ENCODE measurements at places on chromosomes 11 and 22.

GRCh38 chr11:17498475-17498874 lies 21.8 kb upstream of the ABCC8 start:
- peak; percentile 35 for DNase-seq

GRCh38 chr11:14583252-14584034 lies 60.2 kb upstream of the PDE3B start:
- no peak for DNase-seq

- DNase-seq: no peak
Measured at GRCh38 chr11:71349627-71350026, 97.2 kb upstream of the SHANK2 start.

- DNase-seq: no peak
Measured at GRCh38 chr11:47867823-47868222, 19.7 kb upstream of the NUP160 start.

DNA sequence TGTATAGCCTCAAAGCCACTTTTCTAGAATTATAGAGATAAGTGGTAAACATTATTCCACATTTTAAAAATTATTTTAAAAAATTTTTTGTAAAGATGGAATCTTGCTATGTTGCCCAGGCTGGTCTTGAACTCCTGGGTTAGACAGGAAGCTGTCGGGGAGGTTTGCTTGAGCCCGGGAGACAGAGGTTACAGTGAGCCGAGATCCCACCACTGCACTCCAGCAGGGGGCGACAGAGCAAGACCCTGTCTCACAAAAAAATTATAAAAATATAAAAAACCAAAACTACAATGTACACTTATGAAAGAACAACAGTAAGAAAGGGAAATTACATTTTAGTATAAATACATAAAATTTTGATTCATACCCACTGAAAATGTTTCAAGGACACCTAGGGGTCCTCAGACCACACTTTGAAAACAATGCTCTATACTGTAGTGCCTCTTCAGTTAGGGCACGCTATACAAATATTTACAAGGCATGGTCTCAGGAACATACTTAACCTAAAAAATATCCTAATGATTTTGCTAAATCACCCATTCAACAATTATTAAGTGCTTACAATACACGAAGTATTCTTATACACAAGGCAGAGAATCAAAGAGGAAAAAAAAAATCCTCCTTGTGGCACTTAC lies 111.2 kb downstream of the MRTFA start:
- peak; percentile 70 for DNase-seq

- no peak for DNase-seq
Measured at GRCh38 chr22:42996646-42997365, 18.1 kb downstream of the PACSIN2 start.

DNA sequence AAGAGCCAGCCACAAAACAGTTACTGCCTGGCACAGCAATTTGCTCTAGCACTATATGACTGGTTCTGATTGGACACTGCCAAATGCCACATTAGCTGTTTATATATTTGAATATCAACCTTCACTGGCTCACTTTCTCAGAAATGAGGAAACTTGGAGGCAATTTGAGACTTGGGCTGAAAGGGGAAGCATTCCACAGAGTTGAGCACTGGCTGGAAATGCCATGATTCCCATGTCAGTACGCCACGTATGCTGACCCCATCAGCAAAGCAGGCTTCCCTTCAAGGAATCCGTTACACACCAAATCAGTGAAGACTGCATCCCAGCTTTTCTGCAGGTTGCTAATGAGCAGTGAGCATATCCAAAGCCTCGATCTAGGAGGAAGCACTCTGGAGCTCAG lies 34.7 kb downstream of the GALNT18 start:
- no peak for DNase-seq

- no peak for DNase-seq
Measured at GRCh38 chr11:35178873-35179272, 39.9 kb downstream of the CD44 start.

- DNase-seq: no peak
Measured at GRCh38 chr22:40056154-40056553, 61.4 kb downstream of the FAM83F start.

- DNase-seq: no peak
Measured at GRCh38 chr11:119362741-119363080, 16.2 kb upstream of the MFRP start.

DNA sequence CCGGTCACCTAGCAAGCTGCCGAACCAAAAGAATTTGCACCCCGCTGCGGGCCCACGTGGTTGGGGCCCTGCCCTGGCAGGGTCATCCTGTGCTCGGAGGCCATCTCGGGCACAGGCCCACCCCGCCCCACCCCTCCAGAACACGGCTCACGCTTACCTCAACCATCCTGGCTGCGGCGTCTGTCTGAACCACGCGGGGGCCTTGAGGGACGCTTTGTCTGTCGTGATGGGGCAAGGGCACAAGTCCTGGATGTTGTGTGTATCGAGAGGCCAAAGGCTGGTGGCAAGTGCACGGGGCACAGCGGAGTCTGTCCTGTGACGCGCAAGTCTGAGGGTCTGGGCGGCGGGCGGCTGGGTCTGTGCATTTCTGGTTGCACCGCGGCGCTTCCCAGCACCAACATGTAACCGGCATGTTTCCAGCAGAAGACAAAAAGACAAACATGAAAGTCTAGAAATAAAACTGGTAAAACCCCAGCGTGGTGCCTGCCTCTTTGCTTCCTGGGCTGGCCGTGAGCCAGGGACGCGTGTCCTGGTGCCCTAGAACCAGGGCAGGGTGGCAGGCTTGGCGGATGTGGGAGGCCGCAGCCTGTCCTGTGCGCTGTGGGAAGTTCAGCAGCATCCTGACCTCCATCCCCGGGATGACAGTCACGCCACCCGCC lies 13.2 kb downstream of the CCND1 start:
- DNase-seq: no peak

DNA sequence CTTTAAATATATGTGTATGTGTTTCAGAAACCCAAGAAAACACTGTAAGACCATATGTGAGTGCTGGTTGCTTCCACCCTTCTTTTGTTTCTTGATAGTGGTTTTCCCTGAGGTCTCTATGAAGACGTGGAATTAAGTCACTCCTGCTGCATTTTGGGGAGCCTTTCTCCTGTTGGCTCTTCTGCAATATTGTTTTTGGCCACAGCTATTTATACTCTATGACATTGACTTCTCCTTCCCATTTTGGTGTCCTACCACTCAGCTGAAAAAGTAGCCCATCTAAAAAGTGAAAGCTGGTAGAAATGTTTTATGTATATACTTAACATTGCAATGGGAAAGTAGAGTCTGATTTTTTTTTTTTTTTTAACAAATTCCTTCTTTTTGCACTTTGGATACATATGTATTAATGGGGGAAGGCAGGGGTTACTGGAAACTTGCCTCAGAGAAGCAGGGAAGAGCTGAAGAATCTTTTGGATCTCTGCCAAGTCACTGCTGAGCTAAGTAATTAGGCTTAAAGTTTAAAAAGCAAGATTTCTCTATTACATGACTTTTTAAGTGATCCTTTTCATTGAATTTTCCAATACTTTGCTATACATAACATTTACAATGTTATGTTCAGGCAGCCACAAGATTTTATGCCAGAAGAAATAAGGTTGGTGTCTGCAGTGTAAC lies 1.8 kb downstream of the TTC17 start:
- DNase-seq: peak; percentile 6

DNA sequence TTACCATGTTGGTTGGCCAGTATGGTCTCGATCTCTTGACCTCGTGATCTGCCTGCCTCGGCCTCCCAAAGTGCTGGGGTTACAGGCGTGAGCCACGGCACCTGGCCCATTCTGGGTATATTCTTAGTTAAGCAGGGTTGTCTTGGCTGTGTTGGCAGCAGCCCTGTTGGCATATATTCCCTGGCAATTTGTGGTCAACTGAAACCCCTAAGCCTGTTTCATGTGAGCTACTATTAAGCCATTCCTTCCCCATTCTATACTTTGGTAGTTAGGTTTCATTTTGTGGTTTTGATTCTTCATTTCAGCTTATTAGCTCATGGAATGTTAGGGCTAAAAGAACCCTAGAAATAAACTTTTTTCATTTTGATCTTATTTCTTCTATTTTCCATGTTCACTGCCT lies 22.2 kb upstream of the IL18BP start:
- no peak for DNase-seq

- no peak for DNase-seq
Measured at GRCh38 chr11:44047298-44047697, 483 bp upstream of the ACCSL start.

DNA sequence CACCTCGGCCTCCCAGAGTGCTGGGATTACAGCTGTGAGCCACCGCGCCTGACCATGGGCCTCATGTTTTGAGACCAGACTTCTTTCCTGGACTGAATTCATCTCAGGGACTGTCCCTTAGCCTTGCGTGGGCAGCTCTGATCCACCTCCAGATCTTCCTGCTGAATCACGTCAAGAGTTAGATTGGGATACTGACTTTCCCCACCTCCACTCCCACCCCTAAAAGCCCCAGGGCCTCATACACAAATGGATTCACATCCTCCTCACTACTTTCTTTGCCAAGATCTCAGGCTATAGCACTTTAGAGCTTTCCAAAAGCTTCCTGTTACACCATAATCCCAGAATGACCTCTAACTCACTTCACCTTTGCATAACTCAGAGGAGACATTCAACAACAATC lies 12.1 kb downstream of the CCDC87 start:
- no peak for DNase-seq

DNA sequence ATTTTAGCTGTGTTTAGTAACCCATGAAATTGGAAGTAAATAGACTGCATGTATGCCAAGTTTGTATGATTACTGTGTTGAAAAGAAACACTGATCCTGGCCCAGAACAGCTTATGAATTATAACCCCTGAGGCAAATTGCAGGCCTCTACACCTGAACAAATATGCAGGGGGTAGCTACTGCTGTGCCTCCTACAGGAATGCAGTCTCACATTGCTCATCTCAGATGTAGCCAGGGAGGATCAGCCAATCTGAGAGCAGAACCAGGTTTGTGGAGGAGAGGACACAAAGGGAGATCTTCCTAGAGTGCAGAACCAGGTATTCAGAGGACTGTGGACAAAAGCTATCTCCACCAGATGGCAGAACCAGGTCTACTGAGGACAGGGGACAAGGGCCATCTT lies 442.2 kb upstream of the DDI1 start:
- DNase-seq: no peak

DNA sequence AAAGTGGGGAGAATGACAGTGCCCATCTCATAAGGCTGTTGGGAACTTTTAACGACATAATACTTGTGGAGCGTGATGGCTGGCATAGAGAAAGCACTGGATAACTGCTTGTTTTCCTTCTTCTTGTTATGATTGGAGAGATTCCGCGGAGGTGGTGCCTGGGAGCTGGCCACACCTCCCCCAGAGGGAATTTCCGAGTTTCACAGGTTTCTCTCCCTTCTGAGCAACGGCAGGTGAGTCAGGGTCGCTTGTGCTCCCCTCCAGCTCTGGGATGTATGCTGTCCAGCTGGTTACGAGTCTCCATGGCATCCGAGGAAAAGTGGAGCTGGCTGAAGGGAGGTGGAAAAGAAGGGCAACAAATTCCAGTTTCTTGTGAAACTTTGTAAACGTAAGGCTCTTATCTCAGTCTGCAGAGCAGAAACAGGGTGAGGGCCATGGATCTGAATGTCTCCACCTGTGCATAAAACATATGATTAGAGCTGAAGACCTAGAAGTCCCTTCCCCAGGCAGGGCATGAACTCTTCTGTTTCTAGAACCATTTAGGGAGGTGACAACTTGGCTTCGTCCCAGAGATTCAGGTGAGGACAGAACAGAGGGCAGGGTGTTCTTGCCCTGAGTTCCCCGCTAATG lies 10.0 kb upstream of the PLET1 start:
- no peak for DNase-seq

GRCh38 chr22:48047722-48048500 lies 1285.5 kb downstream of the TBC1D22A start:
- DNase-seq: no peak

GRCh38 chr11:20274031-20274430 lies 89.5 kb upstream of the HTATIP2 start:
- no peak for DNase-seq

DNA sequence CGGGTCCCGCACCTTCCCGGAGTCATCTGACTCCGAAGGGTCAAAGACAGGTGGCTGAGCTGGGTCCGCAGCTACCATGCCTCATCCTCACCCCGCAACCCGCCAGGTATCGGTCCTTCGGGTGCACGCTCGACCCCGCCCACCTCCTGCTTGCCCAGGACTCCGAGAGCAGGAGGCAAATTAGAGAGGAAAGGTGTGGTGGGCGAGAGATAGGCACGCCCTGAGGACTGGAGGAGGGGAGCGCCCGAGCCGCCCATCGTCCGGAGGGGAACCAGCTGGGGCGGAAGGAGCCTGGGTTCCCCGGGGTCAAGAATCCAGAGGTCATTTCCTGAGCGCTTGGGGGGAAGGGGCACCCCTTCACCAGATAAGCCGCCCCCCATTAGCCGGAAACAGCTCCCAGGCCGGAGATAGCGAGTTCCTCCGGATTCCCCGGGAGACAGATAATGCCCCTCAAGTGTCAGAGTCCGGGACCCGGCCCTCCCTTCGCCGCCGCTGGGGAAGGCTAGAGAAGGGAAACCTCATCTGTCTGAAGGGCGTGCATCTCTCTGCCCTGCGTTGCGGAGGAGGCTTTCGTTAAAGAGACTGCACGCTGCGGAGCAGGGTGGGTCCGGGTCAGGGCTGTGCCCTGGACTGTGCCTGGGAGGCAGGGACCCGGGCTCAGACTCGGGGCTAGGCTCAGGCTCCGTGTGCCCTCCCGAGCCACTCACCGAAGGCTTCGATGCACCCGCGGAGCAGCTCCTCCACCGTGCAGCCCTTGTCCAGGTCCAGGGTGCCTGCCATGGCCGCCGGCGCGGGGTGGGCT lies 1.7 kb downstream of the RASGRP2 start:
- no peak for DNase-seq

GRCh38 chr11:95702526-95702925 lies 87.1 kb downstream of the FAM76B start:
- no peak for DNase-seq

DNA sequence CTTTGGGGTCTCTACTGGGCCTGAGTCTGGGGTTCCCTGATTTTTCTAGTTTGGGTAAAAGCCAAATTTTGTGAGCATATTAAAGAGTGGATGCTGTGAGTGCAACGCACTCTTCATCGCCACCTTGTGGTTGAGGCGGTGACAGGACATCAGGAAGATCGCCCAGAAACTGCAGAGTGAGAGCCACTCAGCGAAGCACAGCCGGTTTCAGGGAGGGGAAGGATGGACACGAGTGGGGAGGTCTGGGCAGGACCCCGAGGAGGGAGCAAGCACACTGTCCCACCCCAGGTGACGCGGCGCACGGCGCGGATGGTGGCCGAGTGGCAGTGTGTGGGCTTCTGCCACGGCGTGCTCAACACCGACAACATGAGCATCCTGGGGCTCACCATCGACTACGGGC lies 9.1 kb downstream of the SELENOO start:
- peak; percentile 79 for DNase-seq

All from SK-MEL-5 (cell line).